ENCODE measurements at places on chromosomes 2 and 18.

DNA sequence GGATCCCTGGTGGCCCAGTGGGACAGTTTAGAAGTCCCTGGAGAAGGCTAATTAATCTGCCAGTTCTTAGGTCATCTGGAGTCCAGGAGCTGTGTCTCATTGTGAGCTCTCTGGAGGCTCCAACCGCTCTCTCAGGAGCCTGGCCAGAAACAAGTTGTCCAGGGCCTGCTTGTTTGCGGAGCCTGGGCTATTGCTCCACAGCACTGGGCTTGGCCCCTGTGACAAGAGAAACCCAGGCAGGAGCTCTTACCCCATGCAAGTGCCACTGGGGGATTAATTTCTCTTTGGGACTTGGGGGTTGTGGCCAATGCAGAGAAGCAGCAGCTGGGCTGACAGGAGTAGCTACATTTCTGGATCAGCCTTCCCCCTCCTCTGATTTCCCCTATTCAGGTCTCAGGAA lies 24.5 kb upstream of the TNP1 start:
- no peak for DNase-seq

DNA sequence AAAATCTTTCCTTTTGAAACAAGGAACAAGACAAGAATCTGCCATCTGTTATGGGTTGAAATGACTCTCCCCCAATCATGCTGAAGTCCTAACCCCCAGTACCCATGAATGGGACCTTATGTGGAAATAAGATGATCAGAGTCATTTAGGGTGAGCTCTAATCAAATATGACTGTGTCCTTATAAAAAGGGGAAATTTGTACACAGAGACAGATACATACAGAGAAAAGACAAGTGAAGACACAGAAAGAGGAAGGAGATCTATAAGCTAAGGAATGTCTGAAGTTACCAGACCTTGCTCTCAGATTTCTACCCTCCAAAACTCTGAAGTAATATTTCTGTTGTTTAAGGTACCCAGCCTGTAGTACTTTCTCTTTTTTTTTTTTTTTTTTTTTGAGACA lies 15.7 kb downstream of the TGFBRAP1 start:
- DNase-seq = no peak

- no peak for DNase-seq
Measured at GRCh38 chr2:696463-696862, 19.3 kb upstream of the TMEM18 start.

DNA sequence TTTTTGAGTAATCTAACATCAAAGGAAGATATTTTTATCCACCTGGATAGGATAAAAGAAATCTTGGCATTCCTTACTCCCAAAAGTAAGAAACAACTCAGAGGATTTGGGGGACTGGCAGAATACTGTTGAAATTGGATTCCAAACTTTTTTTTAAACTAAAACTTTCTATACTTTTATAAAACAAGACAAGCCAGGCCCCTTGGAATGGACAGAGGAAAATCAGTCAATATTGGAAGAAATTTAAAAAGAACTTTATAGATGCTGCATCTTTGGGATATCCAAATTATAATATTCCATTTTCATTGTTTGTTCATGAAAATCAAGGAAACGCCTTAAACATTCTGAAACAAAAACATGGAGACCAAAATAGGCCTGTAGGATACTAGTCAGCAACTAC lies 147.6 kb upstream of the PIEZO2 start:
- DNase-seq = no peak

DNA sequence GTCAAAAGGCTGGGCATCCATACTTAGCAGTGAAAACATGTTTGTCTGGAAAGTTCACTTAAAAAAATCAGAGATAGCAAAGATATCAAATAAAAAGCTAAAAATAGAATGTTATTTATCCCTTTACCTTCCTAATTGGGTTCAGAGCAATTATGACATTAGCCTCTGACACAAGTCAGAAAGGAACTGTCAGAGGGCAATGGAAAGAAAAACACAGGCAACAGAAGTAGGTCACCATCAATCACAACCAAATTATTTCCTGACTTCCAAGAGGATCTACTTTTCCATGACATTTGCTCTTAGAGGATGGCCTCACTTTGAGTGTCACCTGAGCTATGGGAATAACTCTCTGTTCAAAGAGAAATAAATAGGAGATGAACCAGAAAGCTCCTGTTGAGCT lies 27.5 kb downstream of the MYOM1 start:
- DNase-seq = no peak

- no peak for DNase-seq
Measured at GRCh38 chr18:33836564-33836963, 258.5 kb downstream of the ASXL3 start.

DNA sequence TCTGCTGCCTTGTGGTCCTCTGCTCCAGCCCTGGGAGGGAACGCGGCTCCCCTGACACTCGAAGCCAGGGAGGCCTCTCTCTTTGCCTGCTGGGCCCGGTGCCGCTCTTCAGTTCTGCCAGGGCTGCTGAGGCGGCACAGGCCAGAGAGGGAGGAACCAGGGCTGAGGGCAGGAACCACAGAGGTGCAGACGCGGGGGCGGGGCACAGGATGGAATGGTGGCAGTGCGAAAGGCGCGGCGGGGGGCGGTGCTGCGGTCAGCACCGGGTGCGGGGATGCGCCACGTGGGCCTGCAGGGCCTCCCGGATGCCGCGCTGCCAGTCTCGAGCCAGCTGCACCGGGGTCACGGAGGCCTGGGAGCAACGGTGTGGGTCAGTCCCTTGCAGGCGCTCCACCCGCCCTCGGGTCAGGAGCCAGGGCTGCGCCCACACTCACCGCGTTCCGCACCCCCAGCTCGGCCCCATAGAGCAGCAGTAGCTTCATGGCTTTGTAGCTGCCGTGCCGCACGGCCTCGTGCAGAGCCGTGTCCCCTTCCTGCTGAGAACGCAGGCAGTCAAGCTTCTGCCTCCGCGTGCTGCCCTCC lies 4.4 kb downstream of the ANKRD23 start:
- DNase-seq = peak; percentile 83

- DNase-seq = no peak
Measured at GRCh38 chr18:48975817-48976649, 25.3 kb upstream of the SMAD7 start.

GRCh38 chr2:143426296-143426695 lies 297.1 kb downstream of the ARHGAP15 start:
- DNase-seq = no peak

DNA sequence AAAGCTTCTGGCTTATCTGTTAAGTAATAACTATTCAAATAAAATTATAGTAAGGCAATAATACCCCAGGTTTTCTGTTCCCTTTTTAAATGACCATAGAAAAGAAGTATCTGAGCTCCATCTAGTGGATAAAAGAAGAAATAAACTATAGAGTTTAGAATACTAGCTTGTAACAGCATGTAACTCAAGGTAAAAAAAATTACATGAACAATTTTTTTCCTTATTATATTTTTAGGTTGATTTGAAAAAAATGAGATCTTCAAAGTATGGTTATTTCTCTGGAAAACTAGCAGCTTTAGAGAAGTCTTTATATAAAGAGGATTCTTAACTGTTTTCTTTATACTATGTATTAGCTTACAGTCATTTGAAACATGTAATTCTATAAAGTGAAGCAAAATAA lies 58.1 kb downstream of the NCKAP1 start:
- DNase-seq = no peak

- DNase-seq = no peak
Measured at GRCh38 chr2:52113338-52113737, 1081.4 kb upstream of the NRXN1 start.

- no peak for DNase-seq
Measured at GRCh38 chr2:100721693-100722092, 98.2 kb upstream of the NPAS2 start.

GRCh38 chr2:109218087-109218791 lies 89.2 kb downstream of the SH3RF3 start:
- DNase-seq = no peak

DNA sequence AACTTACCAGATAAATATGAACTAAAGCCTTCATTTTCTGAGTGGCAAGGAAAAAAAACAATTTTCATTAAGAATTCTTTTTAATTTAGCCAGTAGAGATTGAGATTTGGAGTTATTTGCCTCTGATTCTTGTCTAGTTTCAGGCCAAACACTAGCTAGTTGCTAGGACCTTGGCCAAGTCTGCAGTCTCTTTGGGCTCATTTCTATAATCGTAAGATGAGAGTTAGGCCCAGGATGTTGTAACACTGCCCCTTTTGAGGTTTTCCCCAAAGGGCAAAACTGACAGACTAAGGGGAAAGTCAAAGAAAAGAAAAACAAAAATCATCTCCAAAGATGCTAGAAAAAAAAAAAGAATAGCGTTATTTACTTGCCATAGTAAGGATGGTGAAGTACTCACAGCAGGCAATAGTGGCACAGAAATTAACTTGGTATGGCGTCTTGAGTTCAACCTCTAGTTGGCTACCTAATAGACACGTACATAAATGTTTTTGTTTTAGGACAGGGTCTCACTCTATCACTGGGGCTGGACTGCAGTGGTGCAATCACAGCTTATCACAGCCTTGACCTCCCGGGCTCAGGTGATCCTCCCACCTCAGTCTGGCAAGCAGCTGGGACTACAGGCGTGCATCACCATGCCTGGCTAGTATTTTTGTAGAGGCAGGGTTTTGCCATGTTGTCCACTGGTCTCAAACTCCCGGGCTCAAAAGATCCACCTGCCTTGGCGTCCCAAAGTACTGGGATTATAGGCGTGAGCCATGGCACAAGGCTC lies 23.0 kb upstream of the ADAM17 start:
- DNase-seq = no peak

- DNase-seq = no peak
Measured at GRCh38 chr2:73642338-73643018, at the start of gene NAT8. Gene NAT8 (minus strand): TSS chr2:73642422. CDS start chr2:73641628, 794 bp downstream.

GRCh38 chr2:57733956-57734355 lies 312.6 kb upstream of the VRK2 start:
- DNase-seq = no peak

- no peak for DNase-seq
Measured at GRCh38 chr2:97871096-97871780, 124.5 kb downstream of the TMEM131 start.

GRCh38 chr2:75381032-75381431 lies 179.7 kb downstream of the EVA1A start:
- DNase-seq = no peak

Measured in activated naive CD4-positive, alpha-beta T cell treated with anti-CD3 and anti-CD28 coated beads, Interleukin-2, amount 50 U/mL, for 72 hours (primary cell).